ENCODE measurements at places on chromosomes 4 and X.

- no peak for DNase-seq
These were observed 339.5 kb upstream of the DIPK2B start for GRCh38 chrX:45540181-45540580.

GRCh38 chrX:22389556-22390179, 117.0 kb downstream of the CBLL2 start:
- no peak for DNase-seq

DNA sequence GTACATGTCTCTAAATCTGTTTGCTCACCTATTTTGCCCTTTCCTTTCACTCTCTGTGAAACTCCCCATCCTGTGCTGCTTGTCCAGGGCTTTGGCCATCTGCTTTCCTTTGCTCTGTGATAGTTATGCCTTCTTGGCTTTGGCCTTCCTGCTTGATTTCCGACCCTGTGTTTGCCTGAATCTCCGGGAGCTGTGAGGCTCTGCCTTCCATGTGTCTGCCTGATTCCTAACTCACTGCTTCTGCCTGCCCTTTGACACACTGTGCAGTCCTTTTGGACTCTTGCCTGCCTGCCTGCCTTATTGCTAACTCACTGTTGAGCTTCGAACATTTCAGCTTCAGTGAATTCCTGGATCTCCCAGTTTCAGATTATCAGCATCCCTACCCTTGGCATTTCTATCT, 143.1 kb downstream of the C4orf33 start:
- no peak for DNase-seq

GRCh38 chr4:148425327-148426110, 16.7 kb downstream of the NR3C2 start:
- DNase-seq, result no peak

- DNase-seq, result no peak
These were observed 66.4 kb upstream of the MAOA start for GRCh38 chrX:43589735-43590134.

- no peak for DNase-seq
These were observed 53.1 kb upstream of the C4orf50 start for GRCh38 chr4:6071191-6071958.

DNA sequence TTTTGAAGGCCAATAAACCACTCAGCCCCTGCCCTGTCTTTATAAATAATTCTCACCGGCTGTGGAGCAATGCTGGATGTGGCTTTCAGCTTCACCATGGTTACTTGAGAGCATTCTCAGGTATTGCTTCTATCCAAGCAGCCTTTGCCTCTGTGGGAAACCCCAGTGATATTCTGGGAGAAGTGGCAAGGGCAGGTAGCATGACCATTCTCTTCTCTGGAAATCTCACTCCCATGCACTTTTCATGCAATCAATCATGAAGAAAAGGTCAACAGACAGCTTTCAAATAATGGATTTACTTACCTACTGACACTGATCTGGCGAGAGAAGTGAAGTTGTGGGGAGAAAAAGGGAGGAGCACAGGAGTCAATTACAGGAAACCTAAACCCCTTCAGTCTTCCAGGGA, 49.5 kb downstream of the UNC5C start:
- no peak for DNase-seq

DNA sequence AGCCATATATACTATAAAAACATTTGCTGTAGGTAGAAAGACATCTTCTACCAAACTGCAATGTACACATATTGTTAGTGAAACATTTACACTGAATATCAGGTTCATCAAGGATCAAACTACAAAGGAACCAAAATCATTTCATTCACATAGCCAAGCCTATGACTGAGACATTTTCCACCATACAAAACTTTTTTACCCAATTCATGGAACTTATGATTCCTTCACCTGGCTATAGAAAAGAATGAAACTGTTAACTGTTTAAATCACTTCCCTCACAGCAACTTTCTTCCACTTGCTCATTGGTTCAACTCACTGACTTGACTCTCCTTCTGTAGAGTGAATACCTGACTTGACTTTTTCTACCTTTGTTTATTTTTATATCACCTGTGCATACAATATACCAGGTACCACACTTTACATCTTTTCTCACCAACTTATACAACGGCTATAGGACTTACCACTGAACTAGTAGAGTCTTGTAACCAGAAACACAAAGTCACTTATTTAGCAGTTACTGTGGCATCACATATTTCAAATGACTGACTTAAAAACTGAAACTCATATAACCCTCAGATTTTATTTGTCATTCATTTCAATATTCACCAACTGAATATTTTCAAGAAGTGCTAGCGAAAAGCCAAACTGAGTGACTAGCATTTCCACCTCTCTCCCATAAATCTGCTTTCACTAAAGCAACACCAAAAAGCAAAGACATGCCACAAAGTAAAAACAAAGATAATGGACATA, 30.9 kb downstream of the CAMK2D start:
- no peak for DNase-seq

Data from activated CD4-positive, alpha-beta T cell treated with anti-CD3 and anti-CD28 coated beads for 36 hours (primary cell).